ENCODE measurements at places on chromosomes 2 and 18. TPM values are rescaled to one million over a fixed set of nuclear protein-coding genes. Genes with fewer than 3 reads are reported as not detected.
A peak's percentile ranks its signal among the peaks of the same experiment; 100 is the strongest.

The ITPRIPL1 gene
- 26.8 TPM for total RNA-seq

DNA sequence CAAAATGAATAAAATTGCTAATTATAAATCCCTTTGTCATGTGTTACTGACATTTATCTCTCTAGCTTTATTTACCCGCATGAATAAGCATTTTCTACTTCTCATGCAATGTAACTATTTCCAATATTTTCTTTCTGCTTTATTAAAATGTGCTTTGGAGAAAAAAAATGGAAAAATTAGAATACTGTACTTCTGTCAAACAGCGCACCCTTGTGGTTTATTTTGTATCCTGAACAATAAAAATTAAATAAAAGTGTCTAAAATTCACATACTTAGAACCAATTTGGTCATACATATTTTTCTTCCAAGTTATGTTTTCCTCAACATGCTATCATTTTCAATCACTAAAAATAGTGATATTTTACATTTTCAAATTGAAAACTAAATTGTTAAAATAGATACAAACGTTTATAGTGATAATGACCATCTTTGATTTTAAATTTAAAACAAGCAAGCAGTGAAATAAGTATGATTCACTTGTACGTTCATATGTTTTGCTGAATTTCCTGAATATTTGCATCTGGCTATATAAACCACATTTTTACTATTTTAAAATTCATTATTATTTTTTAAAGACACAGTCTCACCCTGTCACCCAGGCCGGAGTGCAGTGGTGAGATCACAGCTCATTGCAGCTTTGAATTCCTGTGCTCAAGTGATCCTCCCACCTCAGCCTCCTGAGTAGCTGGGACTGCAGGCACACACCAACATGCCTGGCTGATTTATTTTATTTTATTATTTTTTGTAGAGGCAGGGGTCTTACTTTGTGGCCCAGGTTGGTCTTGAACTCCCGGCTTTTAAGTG lies 95.9 kb upstream of the GRB14 start:
- DNase-seq: no peak

The SERPINB11 gene
- not detected for total RNA-seq

DNA sequence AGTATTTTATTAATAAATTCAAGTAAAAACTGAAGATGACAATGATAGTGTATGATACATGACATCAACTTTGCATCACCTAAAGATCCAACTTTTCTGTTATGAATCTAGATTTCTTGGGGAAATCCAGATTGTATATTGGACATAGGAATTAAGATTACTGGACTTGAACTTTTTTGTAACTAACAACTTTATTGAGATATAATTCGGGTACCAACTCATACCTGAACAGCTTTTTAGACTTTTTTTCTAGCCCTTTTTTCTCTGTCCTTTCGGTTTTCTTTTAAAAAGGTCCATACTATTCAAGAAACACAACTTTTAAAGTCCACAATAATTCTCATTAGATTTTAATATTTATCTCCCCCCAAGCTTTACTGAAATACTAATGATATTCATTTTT lies 1.1 kb upstream of the SOCS6 start:
- DNase-seq: no peak

DNA sequence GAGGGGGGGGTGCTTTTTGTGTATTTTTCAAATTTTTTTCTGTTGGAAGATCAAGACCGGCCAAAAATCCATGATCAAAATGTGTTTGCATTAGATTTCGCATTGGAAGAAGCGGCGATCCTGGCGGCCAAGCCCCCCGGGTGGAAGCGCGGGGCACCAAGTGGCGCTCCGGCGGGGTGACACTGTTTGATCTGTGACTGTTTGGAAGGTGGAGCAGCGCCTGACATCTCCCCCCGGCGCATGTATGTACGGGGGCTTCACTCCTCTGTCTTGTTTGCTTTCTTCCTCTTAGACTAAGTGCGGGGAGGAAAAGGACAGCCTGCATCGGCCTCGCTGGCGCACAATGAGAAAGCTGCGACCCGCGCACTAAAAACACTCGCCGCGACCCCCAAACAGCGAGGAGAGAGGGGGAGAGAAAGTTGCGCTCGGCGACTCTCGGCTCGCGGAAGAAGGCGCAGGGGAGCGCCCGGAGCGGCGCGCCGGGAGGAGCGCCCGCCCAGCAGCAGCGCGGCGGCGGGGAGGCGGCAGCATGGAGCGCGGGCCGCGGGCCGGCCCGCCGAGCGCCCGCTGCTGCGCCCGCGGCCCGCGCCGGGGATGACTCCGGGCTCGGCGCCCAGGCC lies 515 bp downstream of the TSHZ1 start:
- DNase-seq: peak; percentile 34

- DNase-seq: no peak
Measured at GRCh38 chr2:107685421-107685986, 141.2 kb upstream of the RGPD4 start.

GRCh38 chr2:10001586-10001985 lies 41.8 kb upstream of the KLF11 start:
- DNase-seq: no peak

The CCDC85A gene
- total RNA-seq: 0.80 TPM

DNA sequence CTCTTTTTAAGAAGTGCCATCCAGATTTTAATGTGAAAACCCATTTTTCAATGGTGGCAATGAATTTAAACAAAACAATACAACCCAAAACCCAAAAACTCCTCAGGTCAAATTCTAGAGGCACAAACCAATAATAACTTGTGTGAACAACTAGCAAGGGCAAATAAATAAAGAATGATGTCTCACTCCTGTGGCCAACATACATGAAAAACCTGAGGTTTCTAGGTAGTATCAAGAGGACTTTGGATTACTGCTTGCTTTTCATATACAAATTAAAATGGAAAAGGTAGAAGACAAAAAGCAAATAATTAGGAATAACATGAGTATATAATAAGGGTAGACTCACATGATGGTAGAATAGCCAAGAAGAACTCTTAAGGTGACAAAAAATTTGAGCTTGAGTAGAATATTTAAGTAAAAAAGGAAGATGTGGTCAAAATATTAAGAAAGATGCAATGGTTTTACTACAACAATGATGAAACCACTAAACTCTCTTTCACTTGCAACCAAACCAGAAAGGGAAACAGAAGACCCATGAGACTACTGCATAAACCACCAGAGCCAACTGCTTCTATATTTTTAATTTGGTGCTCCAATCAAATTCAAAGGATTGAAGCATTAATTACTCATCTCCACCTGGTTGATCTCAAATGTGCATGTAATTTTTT lies 53.5 kb downstream of the DARS1 start:
- no peak for DNase-seq

DNA sequence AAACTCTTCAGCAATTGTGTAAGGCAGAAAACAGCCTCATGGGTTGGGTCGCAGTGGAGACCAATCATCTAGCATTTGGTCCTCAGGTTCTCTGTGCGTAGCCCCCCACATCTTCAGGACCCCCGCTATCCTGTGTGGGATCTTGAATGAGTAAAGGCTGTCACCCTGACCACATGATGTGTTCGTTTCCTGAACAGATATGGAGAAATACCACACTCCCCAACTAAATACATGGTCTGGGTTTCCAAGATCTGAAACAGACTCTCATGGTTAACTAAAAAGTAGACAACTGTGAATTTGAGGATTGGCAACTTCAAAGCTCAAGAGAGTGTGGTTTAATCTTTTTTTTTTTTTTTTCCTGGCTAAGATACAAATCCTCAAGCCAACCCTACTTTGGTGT lies 23.2 kb downstream of the DOCK10 start:
- no peak for DNase-seq

The RGPD3 gene
- 1.3 TPM for total RNA-seq

DNA sequence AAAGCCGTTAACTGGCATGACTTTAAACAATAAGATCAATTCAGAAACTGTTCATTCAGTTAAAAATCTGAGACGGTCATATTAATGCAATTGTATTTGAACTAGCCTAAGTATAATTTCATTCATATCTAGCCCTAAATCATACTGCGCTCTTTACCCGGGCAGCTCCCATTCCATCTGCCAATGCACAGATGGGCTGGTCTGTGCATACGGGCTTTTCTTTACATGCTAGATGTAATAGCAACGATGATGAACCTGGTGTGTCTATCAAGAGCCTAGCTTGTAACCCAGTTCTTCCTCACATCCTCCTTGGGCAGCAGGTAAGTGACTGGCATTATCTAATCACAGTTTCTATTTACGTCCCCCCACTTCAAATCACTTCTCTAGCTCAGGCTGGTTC lies 631.5 kb upstream of the KLHL29 start:
- no peak for DNase-seq

GRCh38 chr2:86492048-86492453 lies 50.9 kb downstream of the KDM3A start:
- no peak for DNase-seq

GRCh38 chr18:12517142-12517825 lies 109.6 kb downstream of the PRELID3A start:
- no peak for DNase-seq

DNA sequence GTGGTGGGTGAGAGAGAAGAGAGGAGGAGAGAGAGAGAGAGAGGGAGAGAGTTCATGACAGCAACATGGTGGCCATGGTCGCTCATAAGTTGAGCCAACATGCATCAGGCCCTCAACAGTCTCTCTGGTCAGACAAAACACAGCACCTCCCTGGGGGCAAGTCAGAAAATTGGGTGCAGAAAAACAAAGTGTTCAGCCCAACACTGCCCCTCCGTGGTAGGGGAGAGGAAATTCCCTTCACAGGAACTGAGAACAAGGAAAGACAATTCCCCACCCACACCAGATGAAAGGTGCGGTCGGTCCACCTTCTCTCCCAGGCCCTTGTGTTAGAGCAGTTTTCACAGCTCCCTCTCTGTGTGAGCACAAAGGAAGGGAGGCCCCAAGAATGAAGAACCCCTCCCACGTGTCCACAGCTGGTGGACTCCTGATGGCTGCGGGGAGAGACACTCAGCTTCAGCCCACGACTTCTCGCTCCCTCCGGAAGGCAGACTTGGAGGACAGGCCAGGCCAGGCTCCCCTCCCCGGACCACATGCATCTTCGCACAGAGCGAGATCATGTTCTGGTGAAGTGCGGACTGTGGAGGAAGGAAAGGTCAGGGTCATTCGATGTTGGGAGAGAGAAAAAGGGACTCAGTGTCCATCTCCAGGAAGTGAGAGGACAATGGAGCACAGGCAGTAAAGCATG lies 181.7 kb downstream of the ANAPC1 start:
- peak; percentile 34 for DNase-seq

The ANKRD62 gene
- total RNA-seq: not detected

DNA sequence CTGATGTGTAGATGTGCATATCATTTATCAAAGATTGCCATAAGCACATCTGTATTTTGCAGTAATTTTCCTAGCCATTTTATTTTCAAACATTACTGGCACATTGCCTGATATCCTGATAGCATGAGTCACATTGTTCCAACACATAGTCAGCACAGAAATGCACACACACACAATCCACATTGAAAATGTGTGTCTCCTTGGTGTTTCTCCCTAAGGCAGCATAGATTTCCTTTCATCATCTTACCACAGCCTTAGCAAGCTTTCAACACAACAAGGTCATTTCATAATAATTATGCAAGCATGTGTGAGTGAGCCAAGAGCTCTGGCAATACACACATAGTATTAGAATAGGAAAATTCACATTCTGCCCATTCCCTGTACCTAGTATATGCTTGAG lies 245.4 kb upstream of the MEIS1 start:
- no peak for DNase-seq

The NEU4 gene
- total RNA-seq: not detected

DNA sequence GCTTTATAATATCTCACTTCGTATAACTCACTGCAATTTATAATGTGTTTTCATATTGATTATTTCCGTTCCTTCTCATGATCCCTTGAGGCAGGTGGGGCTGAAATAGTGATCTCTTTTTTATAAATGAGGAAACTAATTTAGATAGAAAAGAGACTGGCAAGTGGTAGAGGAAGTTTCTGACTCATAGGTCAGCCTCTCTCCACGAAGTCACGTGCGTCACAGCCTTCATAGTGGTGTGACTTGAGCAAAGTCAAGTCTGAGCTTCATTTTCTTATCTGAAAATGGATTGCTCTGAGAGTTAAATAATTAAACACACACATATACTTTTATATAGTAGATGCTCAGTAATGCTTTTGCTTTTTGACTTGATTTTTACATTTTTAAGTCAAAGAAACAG lies 19.9 kb downstream of the ABCG5 start:
- DNase-seq: no peak

- DNase-seq: no peak
Measured at GRCh38 chr2:18546567-18546966, 13.9 kb downstream of the RDH14 start.

The KYNU gene
- total RNA-seq: not detected

The CREB1 gene
- 42.5 TPM for total RNA-seq

The KCNE4 gene
- not detected for total RNA-seq

DNA sequence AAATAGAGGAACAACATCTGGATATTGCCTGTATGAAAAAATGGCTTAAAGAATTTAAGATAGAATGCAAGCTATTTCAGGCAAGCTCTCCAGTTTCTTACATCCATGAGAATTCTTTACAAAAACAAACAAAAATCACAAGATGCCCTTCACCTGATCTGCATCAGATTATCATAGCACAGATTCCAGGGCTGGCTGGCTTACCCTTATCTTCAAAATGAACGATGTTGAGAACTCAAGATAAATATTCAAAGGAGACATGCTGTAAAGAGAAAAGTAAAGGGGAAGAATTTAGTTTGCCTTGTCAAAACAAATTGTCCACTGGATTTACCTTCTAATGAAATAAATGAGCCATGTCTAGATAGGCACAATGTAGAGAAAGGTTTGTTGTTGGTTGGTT lies 18.7 kb upstream of the SLC40A1 start:
- no peak for DNase-seq

DNA sequence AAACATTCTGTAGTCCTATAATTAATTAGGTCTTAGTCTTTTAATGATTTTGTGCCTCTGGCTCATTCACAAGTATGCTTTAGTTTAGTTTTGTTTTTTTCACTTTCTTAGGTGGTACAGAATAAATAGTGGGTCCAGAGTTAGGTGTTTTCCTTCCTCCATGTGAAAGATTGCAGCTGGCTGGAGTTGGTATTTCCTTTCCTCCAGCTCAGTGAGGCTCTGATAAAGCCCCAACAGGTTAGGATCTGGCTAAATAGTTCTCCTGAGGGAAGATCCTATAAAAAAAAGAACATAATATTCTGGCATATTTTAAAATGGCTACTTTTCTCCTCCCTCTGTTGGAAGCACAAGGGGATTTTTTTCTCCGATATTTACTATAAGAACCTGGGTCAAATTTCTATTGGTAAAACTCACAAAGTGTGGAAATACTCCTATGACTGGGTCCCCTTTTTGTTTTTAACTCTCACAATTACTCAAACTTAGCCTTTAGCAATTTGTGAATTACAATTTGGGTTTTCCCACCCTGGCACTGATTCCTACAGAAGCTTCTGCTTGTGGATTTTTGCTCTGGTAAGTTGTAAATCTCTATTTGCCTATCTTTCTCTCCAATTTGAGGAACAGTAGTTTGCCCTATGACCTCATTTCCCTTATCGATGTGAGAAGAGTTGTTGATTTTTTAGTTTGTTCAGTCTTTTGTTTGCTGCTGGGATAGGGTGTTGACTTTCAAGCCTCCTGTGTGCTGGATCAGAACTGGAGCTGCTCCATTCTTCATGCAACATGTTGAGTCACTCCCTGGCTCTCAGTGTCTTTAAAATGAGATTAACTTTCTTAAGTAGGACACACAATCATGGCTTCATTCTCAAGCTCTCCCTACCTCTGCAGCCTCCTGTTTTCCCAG lies 500.9 kb downstream of the RNF144A start:
- DNase-seq: no peak

Data from G401 (cell line).